ENCODE measurements at places on chromosomes 2 and 18.

DNA sequence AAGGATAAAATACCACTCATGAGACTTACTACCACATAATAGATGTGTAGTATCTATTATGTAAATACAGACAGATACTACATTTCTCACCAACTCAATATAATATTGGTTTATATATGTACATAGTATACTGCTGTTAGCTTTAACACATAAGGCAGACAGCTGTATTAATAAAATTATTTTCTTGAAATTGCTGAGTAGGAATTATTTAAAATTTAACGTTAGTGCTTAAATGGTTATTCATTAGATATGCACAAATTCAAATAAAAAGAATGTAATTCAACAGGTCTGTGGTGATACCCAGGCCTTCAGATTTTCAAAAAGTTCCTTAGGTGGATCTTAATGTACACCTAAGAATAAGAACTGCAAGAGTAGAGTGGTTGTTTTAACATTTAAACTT is 59.0 kb downstream of the PRPF40A start:
- no peak for DNase-seq

DNA sequence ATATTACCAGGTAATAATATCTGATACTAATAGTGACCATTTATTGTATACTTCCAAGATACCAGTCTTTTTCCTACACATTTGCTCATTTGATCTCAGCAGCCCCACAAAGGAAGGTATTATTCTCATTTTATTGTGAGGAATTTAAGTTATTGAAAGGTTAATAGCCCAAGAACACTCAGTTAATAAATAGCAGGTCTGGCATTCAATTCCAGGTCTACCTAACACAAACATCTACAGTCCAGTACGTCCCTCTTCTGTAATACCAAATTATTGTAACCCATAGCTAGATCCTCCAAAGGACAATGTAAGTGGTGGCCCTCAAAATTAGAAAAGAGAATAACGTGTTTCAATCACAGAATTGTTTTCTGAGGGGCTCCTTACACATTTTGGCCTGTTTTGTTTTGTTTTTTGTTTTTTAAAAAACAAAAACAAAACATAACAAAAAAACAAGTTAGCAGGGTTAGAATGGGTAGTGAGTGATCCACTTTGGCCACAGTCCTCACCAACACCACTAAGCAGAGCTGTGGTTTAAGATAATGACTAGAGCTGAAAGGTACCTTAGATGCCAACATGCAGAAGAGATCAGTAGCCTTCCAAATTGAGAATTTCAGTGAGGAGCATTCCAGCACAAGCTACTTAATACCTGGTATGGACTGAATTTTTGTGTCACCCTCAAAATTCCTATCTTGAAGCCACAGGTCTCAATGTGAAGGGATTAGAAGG is 137.5 kb downstream of the DYM start:
- DNase-seq, result no peak

DNA sequence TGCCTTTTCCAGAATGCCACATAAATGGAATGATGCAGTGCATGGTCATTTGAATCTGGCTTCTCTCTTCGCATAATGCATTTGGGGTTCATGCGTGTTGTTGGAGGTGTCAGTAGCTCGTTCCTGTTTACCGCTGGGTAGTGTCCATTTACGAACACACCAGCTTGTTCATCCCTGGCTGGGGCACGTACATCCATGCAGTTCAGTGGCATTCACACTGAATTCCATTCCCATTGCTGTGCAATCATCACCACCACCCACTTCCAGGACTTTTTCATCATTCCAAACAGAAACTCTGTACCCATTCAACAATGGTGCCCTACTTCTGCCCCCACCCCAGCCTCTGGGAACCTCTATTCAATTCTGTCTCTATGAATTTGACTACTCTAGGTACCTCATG is 14.7 kb upstream of the CIDEA start:
- DNase-seq, result no peak

DNA sequence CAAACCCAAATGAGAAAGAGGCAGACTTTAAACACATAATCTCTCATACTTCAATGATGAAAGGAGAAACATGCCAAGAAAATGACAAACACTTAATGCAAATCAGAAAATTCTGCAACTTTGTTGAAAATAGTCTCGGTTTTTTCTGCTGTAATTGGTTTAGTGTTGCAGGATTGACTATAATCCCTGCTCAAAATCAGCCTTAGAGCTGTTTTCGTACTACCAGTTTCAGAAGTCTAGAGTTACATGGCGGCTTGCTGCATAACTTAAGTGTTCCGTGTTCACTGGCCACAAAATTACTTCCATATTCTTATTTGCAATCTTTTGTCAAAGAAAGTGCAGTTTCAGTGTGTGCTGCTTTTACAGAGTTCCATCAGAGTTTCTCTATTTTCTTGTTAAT is 48.9 kb upstream of the ITGAV start:
- DNase-seq, result no peak

GRCh38 chr2:119283873-119284331 is 60.3 kb downstream of the STEAP3 start:
- no peak for DNase-seq

- DNase-seq, result peak; percentile 4
Observed at GRCh38 chr2:71611781-71612527, 158.6 kb downstream of the DYSF start.

- DNase-seq, result no peak
Observed at GRCh38 chr2:58968885-58969284, 727.8 kb upstream of the FANCL start.

GRCh38 chr2:178068823-178069454 is 3.6 kb downstream of the PDE11A start:
- DNase-seq, result no peak

DNA sequence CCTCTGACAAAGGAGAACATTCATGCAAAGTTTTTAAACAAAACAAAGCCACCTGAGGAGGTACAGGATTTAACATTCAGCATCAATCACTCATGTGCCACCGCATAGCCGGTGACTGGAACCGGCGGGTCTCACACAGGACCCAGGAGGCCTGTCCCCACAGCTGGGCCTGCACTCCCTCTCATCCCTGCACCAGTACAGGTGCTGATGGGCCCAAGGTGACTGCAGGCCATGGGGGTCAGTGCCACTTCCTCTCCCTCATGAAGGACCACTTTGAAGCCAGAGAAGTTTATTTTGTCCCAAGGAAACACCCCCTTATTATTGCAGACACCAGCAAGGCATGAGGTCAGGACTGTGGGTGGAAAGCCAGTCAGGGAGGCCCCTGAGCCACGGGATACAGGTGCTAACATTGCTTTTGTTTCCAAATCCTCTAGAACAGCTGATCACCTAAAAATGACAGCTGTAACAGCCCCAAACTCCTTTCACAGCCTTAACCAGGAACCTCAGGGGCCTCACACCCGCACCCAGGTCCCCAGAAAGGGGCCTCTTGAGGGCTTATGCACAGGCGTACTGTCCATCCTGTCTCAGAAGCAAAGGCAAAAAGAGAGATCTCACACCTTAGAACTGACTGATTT is 14.0 kb downstream of the PARD6G start:
- DNase-seq, result no peak

DNA sequence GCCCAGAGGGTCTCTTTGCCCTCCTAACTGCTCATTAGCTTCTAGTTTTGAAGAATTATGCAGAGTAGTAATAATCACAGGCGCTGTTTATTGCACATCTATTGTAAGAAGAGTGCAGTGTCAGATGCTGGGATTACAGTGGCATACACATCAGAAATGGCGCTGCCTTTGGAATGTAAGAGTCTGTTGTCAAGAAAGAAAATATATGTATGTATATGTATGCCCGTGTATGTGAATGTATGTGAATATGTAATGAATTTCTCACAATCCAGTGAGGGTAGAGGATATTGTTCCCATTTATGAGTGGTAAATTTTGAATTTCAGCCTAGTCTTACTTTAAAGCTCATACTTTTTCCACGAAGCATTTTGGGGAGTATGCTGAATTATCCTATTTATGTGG is 127.5 kb downstream of the PARD3B start:
- DNase-seq, result no peak

DNA sequence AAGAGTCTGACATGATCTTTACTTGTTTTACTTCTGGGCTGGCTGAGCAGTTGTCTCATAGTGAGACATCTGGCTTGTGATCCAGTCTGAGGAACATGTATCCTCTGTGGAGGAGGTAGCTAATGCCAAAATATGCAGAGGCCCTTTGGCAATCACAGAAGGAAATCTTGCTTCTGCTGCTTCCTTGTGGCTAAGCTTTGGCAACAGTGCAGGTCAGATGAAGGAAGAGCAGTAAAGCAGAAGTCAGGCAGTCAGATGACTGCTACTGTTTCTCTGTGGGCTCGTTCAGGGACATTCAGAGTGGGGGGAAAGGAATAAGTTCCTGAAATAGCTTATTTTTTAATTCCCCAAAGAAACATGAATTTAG is 22.3 kb downstream of the DOK1 start:
- no peak for DNase-seq

GRCh38 chr18:29154758-29155725 is 978.1 kb upstream of the CDH2 start:
- no peak for DNase-seq
